ENCODE measurements at places on chromosomes 4 and X.

- no peak for DNase-seq
These were observed 46.0 kb downstream of the ATP8A1 start for GRCh38 chr4:42610941-42611340.

- no peak for DNase-seq
These were observed 7.0 kb downstream of the HERC3 start for GRCh38 chr4:88599298-88599697.

- peak; percentile 9 for DNase-seq
These were observed 61.0 kb downstream of the CHRNA9 start for GRCh38 chr4:40395908-40396793.

DNA sequence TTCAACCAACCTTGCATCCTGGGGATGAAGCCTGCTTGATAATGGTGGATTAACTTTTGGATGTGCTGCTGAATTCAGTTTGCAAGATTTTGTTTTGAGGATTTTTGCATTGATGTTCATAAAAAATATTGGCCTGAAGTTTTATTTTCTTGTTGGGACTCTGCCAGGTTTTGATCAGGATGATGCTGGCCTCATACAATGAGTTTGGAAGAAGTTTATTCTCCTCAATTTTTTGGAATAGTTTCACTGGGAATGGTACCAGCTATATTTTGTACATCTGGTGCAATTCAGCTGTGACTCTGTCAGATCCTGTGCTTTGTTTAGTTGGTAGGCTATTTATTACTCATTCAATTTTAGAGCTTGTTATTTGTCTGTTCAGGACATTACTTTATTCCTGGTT is 340.3 kb upstream of the TRAM1L1 start:
- no peak for DNase-seq

- DNase-seq, result no peak
These were observed 21.0 kb downstream of the MSN start for GRCh38 chrX:65688403-65688871.

Data from neural crest cell (in vitro differentiated cells).